PC-3 (cell line): ENCODE measurements at places on chromosomes 2 and 18.

GRCh38 chr2:86140969-86141392 lies 34.9 kb downstream of the PTCD3 start:
- DNase-seq: no peak

- DNase-seq: no peak
These were observed 210.9 kb downstream of the MYCN start for GRCh38 chr2:16151281-16151570.

DNA sequence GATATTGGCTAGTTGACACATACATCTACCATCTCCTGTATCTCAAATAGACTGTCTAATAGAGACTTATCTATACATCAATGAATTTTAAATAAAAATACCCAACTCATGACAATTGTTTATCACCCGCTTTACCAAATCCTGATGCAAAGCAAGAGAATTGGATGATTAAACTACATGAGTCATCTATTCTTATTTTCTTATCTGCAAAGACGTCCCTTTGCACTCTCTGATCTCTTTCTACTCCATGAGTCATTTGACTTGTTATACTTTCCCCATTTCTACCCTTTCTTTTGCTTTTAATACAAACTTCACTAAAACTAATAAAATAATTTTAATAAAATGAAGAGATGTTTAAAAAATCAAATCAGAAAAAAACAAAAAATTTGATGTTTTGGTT lies 261.7 kb upstream of the MAP2 start:
- no peak for DNase-seq

GRCh38 chr18:71797554-71797953 lies 746.6 kb downstream of the CBLN2 start:
- DNase-seq: no peak

GRCh38 chr2:230472621-230473018 lies 56.6 kb downstream of the SP100 start:
- peak; percentile 57 for DNase-seq

DNA sequence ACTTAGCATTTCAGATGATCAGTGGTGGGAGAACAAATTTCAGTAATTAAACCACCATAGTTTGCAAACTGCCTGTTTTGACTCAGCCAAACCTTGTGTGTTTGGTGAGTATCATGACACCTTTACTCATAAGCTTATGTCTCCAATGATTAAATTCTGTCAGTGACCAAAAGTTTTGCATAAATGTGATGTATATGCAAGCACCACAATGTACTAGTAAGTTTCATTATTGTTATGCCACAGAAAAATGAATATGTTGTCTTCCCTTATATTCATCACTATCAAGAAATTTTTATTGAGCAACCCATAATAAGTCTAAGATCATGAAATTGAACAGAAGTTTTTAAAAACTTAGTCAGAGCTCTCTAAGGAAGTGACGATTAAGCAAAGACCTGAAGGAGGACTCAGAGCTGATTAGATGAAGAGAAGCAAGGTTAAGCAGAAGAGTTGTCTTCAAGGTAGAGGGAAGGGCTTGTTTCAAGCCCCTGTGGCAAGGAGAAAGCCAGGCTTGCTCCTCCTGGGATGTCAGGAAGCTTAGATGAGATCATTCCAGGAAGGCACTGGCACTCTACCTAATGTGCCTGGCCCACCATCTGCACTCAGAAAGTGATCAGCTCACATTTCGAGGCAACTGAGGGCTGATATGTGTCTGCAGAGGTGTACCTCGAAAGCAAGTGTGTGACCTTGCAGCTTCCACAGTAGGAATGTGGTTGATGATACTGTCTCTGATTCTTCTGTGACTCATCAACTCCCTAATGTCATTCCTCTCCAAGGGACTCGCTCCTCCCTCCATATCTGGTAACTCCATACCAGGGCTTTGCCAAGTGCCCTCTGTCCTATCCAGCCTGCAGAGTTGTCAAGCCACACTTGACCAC lies 54.7 kb downstream of the KCTD18 start:
- DNase-seq: peak; percentile 86
